ENCODE measurements at places on chromosomes 5 and 9.

GRCh38 chr9:117825609-117826347, 121.6 kb downstream of the TLR4 start:
- no peak for DNase-seq

DNA sequence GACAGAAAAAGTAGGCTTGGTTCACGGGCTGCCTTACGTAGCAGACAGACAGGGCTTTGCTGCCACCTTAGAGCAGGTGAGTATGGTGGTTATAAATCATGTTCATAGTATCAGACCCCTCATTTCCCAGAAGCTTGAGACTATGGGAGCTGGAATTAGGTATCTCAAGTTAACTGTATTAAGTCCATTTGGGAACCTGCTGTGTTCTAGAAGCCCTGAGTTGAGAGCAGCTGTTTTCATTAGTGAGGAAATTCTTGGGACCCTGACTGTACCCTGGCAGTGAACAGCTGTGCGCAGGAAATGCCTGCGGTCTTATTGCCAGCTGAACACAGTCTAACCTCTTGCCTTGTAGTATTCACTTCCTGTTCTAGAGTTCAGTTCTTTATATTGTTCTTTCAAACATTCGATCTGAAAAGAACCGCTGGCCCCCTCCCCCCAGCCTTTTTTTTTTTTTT, 29.8 kb downstream of the UGCG start:
- DNase-seq = no peak

- DNase-seq = no peak
These were observed 124.3 kb downstream of the TLR4 start for GRCh38 chr9:117828466-117828865.

DNA sequence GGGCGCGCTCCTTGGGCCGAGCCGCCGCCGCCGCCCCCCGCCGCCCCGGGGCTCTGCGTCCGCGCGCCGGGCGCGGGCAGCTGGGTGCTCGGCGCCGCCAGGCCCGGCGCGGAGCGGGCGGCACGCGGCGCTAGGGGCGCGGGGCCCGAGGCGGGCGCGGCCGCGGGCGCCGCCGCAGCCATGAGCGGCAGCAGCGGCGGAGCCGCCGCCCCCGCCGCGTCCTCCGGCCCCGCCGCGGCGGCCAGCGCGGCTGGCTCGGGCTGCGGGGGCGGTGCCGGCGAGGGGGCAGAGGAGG, 351 bp downstream of the TRIO start:
- no peak for DNase-seq

DNA sequence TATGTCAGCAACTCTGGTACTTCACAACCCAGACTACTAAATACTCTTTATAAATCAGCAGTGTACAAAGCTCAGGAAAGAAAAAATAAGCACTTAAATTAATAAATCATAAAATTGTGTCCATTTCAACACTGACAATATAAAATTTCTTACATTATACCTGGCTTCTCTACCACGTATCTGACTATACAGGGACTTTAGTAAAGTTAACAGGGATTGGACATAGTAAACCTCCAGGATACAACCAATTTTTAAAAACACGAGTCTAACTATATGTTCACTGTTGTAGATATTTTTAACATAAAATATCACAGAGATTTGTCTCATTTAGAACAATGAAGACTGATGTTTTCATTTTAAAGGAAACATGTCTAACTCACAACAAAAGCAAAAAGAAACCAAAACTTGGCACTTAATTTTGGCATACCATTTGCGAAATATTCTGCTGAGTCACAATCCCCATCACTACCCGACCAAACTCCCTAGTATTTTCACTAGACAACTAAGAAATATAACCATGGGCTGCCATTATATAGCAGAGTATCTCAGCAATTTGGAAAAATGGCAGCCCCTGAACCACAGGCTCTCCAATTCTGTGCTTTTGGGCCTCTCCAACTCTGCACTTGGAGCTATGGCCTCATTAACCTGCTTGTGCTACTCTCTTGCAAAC, 14.4 kb downstream of the FAM169A start:
- DNase-seq = no peak
